ENCODE measurements at places on chromosomes 11 and 22. TPM values are rescaled to one million over a fixed set of nuclear protein-coding genes. Genes with fewer than 3 reads are reported as not detected.

- no peaks in the 10 kb centered on the region for H3K36me3 ChIP-seq
- H3K4me1 ChIP-seq, result peaks cover 19% of the 10 kb centered on the region
- DNase-seq, result no peak
- H3K27me3 ChIP-seq, result no peaks in the 10 kb centered on the region
These were observed 19.5 kb downstream of the BRSK2 start for GRCh38 chr11:1409108-1409851.

GRCh38 chr22:44793106-44793505 lies 40.7 kb downstream of the ARHGAP8 start:
- no peak for DNase-seq
- H3K4me1 ChIP-seq, result no peaks in the 10 kb centered on the region
- H3K4me3 ChIP-seq, result no peak overlapping the region
- H3K27ac ChIP-seq, result no peak overlapping the region
- peaks cover 8% of the 10 kb centered on the region for H3K27me3 ChIP-seq

DNA sequence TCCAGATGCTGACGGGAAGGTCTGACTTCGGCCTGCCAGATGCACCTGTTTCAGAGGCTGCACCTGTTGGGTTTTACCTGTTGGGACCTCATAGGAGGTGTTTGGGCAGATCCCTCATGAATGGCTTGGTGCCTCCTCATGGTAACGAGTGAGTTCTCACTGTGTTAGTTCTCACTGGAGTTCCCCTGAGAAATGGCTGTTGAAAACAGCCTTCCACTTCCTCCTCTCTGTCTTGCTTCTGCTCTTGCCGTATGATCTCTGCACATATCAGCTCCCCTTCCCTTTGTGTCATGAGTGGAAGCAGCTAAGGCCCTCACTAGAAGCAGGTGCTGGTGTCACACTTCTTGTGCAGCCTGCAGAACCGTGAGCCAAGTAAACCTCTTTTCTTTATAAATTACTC lies 207.6 kb upstream of the SEZ6L start:
- H3K27me3 ChIP-seq, result no peaks in the 10 kb centered on the region
- H3K4me1 ChIP-seq, result no peaks in the 10 kb centered on the region
- H3K36me3 ChIP-seq, result no peaks in the 10 kb centered on the region
- no peak overlapping the region for H3K4me3 ChIP-seq

DNA sequence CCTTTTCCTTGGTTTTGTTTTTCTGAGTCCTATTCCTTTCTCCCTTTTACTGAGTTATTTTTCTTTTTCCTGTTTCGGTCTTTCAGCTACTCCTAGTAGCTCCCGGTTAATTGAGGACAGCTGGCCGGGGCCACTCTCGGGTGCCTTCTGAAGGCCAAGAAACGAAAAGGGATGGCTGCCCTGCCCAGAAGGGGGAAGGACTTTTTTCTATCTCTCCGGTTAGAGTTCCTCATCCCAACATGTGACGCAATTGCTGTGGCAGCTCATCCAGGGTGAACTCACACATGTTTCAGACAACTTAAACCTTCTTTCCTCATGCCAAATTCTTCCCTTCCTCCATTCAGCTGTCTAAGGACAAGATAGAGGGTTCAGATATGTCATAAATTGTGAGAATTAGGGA lies 83.6 kb downstream of the PIWIL4 start:
- H3K4me3 ChIP-seq, result no peak overlapping the region
- no peaks in the 10 kb centered on the region for H3K4me1 ChIP-seq
- no peak overlapping the region for H3K27ac ChIP-seq
- H3K27me3 ChIP-seq, result no peaks in the 10 kb centered on the region

GRCh38 chr11:131327421-131327820 lies 43.0 kb upstream of the NTM start:
- no peak overlapping the region for H3K4me3 ChIP-seq
- no peak overlapping the region for H3K27ac ChIP-seq
- DNase-seq, result no peak
- no peaks in the 10 kb centered on the region for H3K4me1 ChIP-seq
- H3K36me3 ChIP-seq, result no peaks in the 10 kb centered on the region
- H3K27me3 ChIP-seq, result no peaks in the 10 kb centered on the region

- H3K36me3 ChIP-seq, result no peaks in the 10 kb centered on the region
- H3K4me3 ChIP-seq, result no peak overlapping the region
- H3K27me3 ChIP-seq, result no peaks in the 10 kb centered on the region
- H3K4me1 ChIP-seq, result no peaks in the 10 kb centered on the region
- no peak overlapping the region for H3K27ac ChIP-seq
- no peak for DNase-seq
These were observed 143.3 kb downstream of the GUCY1A2 start for GRCh38 chr11:106875013-106875412.

DNA sequence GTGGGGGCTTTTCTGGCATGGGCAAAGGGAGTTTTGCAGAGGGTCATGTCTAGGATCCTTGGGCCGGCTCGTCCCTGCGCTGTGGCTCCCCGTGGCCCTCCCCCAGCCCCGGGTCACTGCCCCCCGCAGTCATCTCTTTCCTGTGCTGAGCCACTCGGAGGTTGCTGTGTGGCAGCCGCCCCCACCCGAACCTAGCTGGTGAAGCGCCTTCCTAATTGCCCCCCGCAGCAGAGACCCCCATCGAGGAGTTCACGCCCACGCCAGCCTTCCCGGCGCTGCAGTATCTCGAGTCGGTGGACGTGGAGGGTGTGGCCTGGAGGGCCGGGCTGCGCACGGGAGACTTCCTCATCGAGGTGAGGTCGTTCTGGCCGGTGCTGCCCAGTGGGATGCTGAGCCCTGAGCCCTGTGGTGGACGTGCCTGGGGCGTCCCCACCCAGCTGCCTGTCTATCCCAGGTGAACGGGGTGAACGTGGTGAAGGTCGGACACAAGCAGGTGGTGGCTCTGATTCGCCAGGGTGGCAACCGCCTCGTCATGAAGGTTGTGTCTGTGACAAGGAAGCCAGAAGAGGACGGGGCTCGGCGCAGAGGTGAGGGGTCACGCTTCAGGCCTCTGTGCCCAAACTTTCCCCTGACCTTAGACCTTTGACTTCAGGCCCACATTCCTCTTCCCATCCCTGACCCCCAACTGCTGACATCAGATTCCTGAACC lies 32.0 kb downstream of the SHANK3 start:
- no peak overlapping the region for H3K4me3 ChIP-seq
- H3K27ac ChIP-seq, result no peak overlapping the region
- no peaks in the 10 kb centered on the region for H3K27me3 ChIP-seq
- H3K36me3 ChIP-seq, result no peaks in the 10 kb centered on the region

Gene DRAP1
- total RNA-seq, result 92.2 TPM

- H3K4me3 ChIP-seq, result no peak overlapping the region
- H3K36me3 ChIP-seq, result no peaks in the 10 kb centered on the region
- no peak for DNase-seq
- H3K4me1 ChIP-seq, result no peaks in the 10 kb centered on the region
- no peak overlapping the region for H3K27ac ChIP-seq
These were observed 114.8 kb downstream of the SNX19 start for GRCh38 chr11:130801333-130802122.

DNA sequence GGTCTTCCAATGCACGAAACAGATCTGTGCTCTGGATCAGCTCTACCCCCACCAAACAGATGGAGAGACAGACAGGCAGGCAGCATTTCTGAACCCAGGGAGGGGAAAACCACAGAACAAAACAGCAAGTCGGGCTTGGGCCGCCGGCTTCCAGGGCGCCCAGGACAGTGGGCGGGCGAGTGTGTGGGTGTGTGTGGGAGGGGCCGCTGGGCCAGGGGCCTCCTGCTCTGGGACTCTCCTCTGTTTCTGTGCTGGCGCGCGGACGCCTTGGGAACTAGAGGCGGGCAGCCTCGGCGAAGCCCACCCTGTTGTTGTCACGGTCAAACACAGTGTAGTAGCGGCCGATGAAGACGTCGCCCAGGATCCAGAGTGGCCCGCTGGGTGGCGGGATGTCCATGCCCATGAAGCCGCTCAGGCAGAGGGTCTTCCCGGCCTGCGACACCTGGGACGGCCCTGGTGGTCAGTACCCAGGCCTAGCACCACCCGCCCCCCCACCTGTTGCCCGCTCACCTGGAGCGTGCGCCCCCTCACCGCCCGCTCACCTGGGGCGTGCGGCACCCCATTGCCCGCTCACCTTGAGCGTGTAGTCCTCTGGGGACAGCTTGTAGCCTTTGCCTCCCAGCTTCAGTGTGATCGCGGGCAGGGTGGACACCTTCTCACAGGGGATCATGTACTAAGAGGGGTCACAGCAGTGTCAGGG lies 3.0 kb upstream of the IFITM10 start:
- no peaks in the 10 kb centered on the region for H3K27me3 ChIP-seq
- H3K4me1 ChIP-seq, result no peaks in the 10 kb centered on the region
- DNase-seq, result no peak
- H3K4me3 ChIP-seq, result no peak overlapping the region

- no peak overlapping the region for H3K27ac ChIP-seq
- no peak overlapping the region for H3K4me3 ChIP-seq
- DNase-seq, result no peak
These were observed 621.1 kb downstream of the OPCML start for GRCh38 chr11:132911186-132911585.

DNA sequence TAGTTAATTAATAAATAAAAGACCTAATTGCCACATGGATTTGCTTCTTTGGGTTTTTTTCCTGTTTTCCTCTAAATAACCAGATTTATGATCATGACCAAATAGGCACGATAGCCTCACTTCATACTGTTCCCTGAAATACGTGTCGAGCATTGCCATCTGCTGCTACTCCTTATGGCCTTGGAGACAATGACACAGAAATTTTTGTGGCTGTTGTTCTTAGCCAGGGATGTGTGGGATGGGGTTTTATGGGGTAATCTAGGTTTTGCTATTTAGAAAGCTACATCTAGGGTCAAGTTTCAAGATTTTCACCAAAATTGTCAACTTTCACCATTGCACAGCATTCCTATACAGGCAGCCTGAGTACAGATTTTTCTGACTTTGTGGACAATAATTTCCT lies 145.2 kb downstream of the DBX1 start:
- H3K4me1 ChIP-seq, result no peaks in the 10 kb centered on the region
- H3K4me3 ChIP-seq, result no peak overlapping the region
- H3K27me3 ChIP-seq, result peaks cover 3% of the 10 kb centered on the region
- no peak for DNase-seq

DNA sequence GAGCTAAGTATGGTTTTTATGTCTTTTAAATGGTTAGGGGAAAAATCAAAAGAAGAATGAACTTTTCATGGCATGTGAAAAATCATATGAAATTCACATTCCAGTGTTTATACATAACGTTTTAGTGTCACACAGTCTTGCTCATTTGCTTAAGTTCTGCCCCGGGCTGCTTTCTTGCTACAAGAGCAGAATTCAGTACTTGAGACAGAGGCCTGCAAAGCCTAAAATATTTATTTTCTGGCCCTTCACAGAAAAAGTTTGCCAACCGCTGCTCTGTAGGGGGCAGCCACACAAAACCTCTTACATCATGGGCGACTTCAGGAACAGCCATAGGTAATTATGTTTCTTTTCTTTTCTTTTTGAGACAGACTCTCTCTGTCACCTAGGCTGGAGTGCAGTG lies 1.0 kb upstream of the ATG2A start:
- H3K4me1 ChIP-seq, result peaks cover 43% of the 10 kb centered on the region
- H3K27ac ChIP-seq, result peak overlapping the region; percentile 64
- peaks cover 14% of the 10 kb centered on the region for H3K36me3 ChIP-seq
- DNase-seq, result no peak
- H3K4me3 ChIP-seq, result peak overlapping the region; percentile 87

DNA sequence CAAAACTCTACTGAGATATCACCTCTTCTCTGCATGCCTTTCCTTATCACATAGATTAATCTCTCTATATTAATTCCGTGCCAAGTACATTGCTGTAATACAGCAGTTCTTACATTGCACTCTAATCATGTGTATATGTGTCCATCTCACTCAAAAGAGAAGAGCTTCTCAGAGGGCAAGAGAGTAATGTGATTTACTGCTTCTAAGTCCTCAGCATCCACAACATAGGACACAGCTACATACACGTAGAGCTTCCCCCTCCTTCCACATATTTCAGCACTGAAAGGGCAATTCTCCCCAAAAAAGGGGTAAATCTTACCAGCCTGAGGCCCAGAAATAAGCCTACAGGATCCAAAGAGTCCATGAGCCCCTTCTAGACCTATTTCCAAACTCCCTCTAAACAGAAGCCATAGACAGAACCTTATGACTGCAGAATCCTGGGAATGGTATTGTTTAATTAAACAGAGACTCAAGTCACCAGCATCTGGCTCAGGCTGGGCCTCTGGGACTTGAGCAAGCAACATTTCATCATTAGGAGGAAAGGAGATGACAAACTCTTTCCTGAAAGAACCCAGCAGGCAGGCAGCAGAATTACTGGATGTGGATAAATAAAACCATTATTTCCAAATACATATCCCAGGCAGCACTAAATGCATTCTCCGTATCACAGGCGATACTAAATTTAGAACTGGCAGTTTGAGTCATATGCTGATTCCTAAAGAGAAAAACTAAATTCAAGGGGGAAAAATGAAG lies 87.2 kb downstream of the KCNC1 start:
- no peak overlapping the region for H3K27ac ChIP-seq
- DNase-seq, result no peak
- no peaks in the 10 kb centered on the region for H3K36me3 ChIP-seq
- H3K4me1 ChIP-seq, result no peaks in the 10 kb centered on the region
- no peak overlapping the region for H3K4me3 ChIP-seq

Gene TRIM77
- not detected for total RNA-seq

DNA sequence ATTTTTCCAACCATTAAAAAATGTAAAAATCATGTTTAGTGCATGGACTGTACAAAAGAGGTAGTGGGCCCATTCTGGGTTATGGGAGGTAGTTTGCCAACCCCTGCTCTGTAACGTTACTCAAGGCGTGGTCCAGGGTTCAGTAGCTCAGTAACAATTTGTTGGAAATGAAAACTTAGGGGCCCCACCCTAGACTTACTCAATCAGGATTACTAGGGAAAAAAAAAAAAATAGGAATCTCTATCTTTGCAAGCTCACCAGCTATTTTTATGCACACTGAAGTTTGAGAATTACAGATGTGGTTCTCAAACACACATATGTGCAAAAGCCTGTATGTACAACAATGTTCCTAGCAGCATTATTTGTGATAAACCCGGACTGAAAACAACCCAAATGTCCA lies 17.3 kb upstream of the LMO2 start:
- DNase-seq, result no peak
- peaks cover 6% of the 10 kb centered on the region for H3K4me1 ChIP-seq
- no peak overlapping the region for H3K27ac ChIP-seq
- no peak overlapping the region for H3K4me3 ChIP-seq
- H3K27me3 ChIP-seq, result no peaks in the 10 kb centered on the region

All from K562 (cell line).